ENCODE measurements at places on chromosomes 3 and 15. TPM values are rescaled to one million over a fixed set of nuclear protein-coding genes. Genes with fewer than 3 reads are reported as not detected.
A peak's percentile ranks its signal among the peaks of the same experiment; 100 is the strongest.

GRCh38 chr3:27653803-27654558 is 68.1 kb downstream of the EOMES start:
- no peak overlapping the region for H3K27ac ChIP-seq
- DNase-seq: no peak
- H3K36me3 ChIP-seq: no peaks in the 10 kb centered on the region
- no peaks in the 10 kb centered on the region for H3K27me3 ChIP-seq
- no peaks in the 10 kb centered on the region for H3K4me1 ChIP-seq
- H3K4me3 ChIP-seq: no peak overlapping the region

DNA sequence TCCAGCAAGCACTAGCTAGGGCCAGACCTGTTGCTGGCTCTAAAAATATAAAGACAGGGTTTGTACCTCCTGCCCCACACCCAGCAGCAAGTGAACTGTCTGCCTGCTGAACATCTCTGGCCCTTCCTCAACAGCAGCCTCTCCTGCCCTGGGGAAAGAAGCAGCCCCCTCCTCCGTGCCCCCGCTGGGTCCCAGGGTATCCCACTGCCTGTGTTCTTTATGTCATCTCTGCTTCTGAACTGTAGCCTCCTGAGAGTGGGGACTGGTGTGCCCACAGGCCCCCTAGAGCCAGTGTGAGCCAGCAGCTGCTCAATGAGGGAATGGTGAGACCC is 54.5 kb downstream of the ACAD9 start:
- H3K36me3 ChIP-seq: no peaks in the 10 kb centered on the region
- H3K4me3 ChIP-seq: no peak overlapping the region
- 0 out of 2 replicates have a peak, but pooled peaks cover 2% of the 10 kb centered on the region for H3K27me3 ChIP-seq

CADM2 gene
- total RNA-seq: 0.64 TPM

DNA sequence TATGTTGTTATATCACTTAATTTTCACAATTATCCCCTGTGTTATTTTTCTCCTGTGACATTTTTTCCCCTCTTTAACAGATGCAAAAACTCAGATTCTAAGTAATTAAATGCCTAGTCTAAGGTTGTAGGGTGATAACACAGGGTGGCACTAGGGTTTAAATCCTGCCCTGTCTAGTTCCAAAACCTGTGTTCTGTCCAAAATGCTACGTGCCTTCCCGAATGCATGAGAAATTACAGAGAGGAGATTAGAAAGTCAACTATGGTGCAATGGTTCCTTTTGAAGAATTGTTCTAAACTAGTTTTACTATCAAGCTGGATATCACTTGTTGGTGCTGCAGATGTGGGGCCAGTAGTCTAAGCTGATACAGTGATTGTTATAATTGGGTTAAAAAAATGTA is 108.0 kb downstream of the DIPK2A start:
- no peaks in the 10 kb centered on the region for H3K36me3 ChIP-seq
- DNase-seq: no peak

- H3K4me3 ChIP-seq: no peak overlapping the region
- DNase-seq: no peak
- H3K36me3 ChIP-seq: no peaks in the 10 kb centered on the region
- H3K27ac ChIP-seq: no peak overlapping the region
Measured at GRCh38 chr3:181358562-181358961, 353.2 kb upstream of the SOX2 start.

- no peak for DNase-seq
- H3K27me3 ChIP-seq: no peaks in the 10 kb centered on the region
- no peaks in the 10 kb centered on the region for H3K36me3 ChIP-seq
- no peak overlapping the region for H3K4me3 ChIP-seq
Measured at GRCh38 chr3:132879656-132880055, 157.4 kb upstream of the NPHP3 start.

- H3K27me3 ChIP-seq: no peaks in the 10 kb centered on the region
- H3K4me3 ChIP-seq: peak overlapping the region; percentile 46
- DNase-seq: no peak
- H3K27ac ChIP-seq: peak overlapping the region; percentile 90
- H3K4me1 ChIP-seq: peaks cover 67% of the 10 kb centered on the region
Measured at GRCh38 chr15:96345560-96346399, 15.3 kb downstream of the NR2F2 start.

Data from Panc1 (cell line).